Aorta (tissue), 5 donors: ENCODE measurements at places on chromosomes 5 and 9. TPM values are rescaled to one million over a fixed set of nuclear protein-coding genes. Genes with fewer than 3 reads are reported as not detected.

The PCDHGA1 gene
- 1.0 TPM for polyA plus RNA-seq

The PCDHB8 gene
- 0.77 TPM for polyA plus RNA-seq

The GDNF gene
- polyA plus RNA-seq = not detected

DNA sequence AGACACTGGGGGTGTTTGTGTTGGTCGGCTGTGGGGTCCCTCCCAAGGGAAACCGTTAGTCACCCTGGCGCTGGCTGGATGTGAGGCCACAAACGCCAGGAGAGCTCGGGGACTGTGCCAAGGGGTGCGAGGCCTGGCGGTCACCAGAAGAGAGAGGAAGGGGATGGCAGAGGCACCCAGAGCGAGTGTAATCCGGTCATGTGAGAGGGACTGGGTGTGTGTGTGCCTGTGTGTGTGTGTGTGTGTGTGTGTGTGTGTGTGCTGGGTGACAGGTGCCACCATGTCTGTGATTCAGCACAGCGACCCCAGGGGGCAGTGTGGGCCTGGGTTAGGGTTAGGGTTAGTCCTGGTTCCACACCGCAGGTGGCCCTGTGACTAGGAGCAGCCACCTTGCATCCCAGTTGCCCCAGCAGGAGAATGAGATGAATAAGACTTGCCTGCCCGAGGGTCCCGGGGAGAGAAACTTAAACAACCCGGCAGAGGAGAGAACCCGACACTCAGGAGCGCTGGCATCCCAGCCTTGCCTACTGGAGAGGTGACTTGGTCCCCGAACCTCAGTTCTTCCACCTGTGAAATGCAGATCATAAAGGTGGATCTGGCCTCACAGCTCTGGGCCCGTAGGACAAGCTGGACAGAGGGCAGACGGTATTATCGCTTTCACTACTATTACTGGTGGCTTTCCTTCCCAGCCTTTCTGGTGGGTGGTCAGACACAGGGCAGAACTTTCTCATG, 1.4 kb upstream of the ADAMTSL2 start:
- peak; percentile 91 for DNase-seq

DNA sequence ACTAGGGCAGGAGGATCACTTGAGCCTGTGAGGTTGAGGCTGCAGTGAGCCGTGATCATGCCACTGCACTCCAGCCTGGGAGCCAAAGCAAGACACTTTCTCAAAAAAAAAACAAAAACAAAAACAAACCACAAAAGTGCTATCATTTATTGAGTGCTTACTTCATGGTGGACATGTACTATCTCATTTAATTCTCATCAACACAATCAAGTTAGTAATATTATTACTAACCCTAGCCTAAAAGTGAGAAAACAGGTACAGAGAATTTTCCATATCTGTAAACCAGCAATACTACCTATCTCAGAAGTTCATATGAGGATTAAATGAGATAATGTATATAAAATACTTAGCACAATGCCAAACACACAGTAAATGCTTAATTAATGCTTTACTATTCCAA, 85.8 kb downstream of the MAPKAP1 start:
- no peak for DNase-seq

DNA sequence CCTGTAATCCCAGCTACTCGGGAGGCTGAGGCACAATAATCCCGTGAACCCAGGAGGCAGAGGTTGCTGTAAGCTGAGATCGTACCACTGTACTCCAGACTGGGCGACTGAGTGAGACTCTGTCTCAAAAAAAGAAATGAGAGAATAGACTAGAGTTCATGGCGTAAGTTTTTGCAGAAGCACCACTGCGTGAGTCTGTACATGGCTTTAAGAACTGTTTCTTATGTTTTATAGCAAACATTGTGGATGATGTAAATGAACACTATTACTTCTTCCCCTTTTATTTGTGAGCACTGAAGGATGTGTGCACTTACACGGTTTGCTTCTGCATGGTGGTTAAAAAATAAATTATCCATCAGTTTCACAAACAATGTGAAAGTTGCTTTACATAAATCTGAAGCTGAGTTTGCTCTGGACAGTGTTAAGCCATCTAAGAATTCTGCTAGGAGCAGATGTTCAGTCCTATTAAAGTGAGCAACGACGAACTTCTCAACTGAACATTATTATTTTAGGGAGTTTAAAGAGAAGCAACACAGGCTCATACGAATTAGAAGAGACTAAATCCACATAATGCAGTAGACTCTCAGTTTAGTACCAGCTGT, 52.5 kb downstream of the ZFAND5 start:
- no peak for DNase-seq

GRCh38 chr5:172164769-172165212, 23.2 kb downstream of the STK10 start:
- DNase-seq = no peak

GRCh38 chr5:35416217-35416988, 186.1 kb upstream of the PRLR start:
- no peak for DNase-seq

GRCh38 chr5:143174714-143175398, 228.6 kb downstream of the NR3C1 start:
- no peak for DNase-seq

DNA sequence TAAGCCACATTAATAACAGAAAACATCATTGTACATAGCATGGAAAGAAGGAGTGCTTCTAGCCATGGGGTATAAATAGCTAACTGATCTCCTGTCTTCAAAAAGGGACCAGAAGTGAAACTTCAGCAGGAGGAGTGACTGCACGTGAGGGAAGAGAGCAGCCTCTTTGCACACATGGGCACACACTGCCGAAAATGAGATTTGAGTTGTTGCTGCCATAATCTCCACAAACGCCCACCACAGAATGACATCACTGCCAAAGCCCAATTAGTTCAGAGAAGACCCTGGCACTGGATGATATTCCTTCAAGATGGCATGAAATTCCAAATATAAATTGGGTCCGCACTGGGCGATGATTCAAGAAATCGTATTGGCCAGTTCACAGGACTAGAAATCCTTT, 238.9 kb upstream of the NR4A3 start:
- no peak for DNase-seq

- no peak for DNase-seq
Measured at GRCh38 chr9:12819436-12820185, 44.8 kb downstream of the LURAP1L start.

GRCh38 chr5:132417010-132417439, 47.5 kb downstream of the SLC22A5 start:
- no peak for DNase-seq

DNA sequence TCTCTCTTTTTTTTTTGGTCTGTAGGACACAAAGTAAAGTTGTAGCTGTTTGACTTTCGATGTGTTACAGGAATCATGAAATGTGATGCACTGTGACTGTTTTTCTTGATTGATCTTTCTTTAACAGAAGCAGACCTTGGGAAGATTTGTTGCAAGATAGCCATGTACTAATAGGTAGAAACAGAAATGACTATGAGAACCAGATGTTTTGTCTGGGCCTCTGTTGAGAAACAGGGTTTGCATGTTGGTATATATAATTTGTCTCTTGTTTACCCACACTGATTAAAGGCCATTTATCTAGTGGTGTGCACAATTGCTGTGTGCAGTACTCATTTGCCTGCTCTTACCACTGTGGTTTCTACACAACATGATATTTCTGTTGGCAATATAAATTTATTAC, 125.1 kb downstream of the HACD4 start:
- DNase-seq = no peak
